RPMI8226 (cell line): ENCODE measurements at places on chromosomes 3 and 15.

DNA sequence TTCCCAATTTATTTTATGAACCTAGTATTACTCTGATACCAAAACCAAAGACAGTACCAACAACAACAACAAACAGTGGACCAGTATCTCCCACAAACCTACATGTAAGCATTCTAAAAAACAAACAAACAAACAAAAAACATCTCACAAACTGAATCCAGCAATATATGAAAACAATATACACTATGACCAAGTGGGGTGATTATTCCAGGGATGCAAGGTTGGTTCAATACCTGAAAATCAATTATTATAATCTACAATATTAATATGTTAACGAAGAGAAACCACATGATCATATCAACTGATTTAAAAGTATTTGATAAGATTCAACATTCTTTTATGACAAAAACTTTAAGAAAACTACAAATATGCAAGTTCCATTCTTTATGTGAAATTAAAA is 391.3 kb downstream of the MAGI1 start:
- DNase-seq: no peak

- no peak for DNase-seq
Measured at GRCh38 chr3:59265566-59265965, 215.7 kb upstream of the CFAP20DC start.

DNA sequence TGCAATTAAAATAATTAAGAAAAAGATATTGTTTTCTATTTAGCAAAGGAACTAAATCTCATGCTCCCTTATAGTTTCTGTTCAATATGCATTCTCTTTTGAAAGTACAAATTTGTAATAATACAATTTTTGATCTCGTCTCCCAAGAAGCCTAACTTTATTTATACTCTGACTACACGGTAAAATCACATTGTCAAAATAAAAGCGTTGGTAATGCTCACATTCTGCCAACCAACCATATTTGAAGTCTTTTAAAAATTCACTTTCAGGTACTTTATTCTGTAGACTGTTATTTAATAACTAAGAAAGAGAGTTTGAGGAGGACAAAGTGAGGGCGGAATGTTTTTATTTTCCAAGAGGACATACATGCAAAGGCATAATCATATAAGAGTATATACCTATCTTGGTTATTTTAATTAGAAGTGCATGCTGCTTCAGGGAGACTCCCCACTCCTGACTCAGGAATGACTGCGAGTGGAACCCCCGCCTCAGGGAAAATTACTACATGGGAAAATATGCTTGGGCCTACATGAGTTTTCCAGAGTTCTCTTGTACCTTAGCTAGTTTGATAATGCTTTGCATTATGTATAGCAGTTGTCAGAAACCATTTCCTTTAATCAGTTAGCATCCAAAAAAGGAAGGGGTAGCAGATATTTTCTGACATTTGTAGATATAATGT is 19.3 kb downstream of the MBNL1 start:
- no peak for DNase-seq

GRCh38 chr15:64751464-64751863 is 23.9 kb downstream of the RBPMS2 start:
- no peak for DNase-seq
